ENCODE measurements at places on chromosomes 7 and 10. TPM values are rescaled to one million over a fixed set of nuclear protein-coding genes. Genes with fewer than 3 reads are reported as not detected.

DNA sequence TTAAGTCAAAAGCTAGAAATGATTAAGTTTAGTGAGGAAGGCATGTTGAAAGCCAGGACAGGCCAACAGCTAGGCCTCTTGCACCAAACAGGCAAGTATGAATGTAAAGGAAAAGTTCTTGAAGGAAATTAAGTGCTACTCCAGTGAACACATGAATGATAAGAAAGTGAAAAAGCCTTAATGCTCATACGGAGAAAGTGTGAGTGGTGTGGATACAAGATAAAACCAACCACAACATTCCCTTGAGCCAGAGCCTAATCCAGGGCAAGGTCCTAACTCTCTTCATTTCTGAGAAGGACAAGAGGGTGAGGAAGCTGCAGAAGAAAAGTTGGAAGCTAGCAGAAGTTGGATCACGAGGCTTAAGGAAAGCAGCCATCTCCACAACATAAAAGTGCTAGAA, 53.0 kb downstream of the DNAJC1 start:
- H3K36me3 ChIP-seq, result no peaks in the 10 kb centered on the region
- no peaks in the 10 kb centered on the region for H3K27me3 ChIP-seq
- H3K4me3 ChIP-seq, result no peak overlapping the region
- no peak overlapping the region for H3K27ac ChIP-seq

DNA sequence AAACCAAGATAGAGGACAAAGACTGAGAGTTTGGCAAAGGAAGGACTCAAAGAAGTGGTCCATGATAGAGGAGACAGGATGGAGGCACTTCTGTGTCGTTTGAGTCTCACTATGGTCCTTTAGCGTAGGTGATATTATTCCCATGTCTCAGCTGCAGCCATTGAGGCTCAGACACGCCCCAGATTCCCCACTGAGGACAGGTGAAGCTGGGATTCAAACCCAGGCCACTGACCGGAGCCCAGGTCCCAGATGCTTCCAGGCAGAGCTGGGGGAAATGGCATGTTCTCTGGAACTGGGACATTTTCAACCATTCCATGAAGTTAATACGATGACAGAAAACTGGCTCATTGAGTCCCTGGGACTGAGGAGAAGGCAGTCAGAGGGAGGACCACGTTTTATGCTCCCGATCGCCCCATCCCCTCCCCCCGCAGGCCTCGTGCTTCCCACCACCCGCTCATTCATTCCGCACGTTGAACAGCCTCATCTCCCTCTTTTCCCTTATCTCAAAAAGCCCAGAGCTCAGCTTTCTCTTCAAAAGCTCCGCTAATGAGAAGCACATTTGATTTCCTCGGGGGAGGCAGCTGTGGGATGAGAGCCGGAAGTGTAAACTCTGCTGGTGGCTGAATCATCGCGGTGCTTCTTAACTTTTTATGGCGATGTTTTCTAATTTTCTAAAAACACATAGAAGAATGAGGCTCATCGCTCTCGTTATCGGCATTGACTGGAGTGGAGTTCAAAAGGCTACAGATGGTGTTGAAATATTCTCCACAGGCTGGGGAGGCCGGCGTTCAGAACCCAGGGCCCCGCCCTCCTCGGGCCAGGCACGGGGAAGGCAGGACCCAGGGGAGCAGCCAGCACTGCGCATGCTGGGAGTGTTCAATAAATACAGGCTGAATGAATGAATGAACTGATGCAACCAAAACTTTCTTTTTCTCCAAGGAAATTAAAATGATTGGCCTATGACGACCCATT, 64.0 kb downstream of the OAT start:
- H3K27ac ChIP-seq, result peak overlapping the region; percentile 54
- peaks cover 7% of the 10 kb centered on the region for H3K27me3 ChIP-seq

- H3K4me1 ChIP-seq, result no peaks in the 10 kb centered on the region
- H3K4me3 ChIP-seq, result no peak overlapping the region
- no peak for DNase-seq
- no peak overlapping the region for H3K27ac ChIP-seq
Measured at GRCh38 chr7:66140924-66141323, 26.3 kb downstream of the CRCP start.

- DNase-seq, result no peak
- H3K27ac ChIP-seq, result no peak overlapping the region
- no peak overlapping the region for H3K4me3 ChIP-seq
- no peaks in the 10 kb centered on the region for H3K36me3 ChIP-seq
- peaks cover 4% of the 10 kb centered on the region for H3K27me3 ChIP-seq
Measured at GRCh38 chr7:35286986-35287385, 33.1 kb upstream of the TBX20 start.

DNA sequence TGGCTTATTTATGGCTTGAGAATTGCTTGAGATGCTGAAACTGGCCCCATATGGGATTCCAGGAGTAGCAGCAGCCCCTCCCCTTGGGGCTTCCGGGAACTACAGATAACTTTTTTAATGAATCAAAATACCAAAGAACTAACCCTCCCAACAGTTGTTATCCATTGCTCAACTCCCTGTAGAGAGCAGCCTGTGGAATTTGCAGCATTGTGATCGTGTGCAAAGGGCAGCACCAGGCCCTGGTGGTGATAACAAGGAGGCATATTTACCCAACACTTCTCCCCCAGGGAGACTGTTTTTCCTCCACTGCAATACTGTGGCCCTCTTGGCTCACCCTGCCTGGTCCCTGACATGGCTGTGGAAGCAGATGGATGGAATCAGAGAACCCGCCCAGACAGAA, 196.2 kb downstream of the PLXNA4 start:
- H3K27ac ChIP-seq, result no peak overlapping the region
- no peaks in the 10 kb centered on the region for H3K36me3 ChIP-seq
- no peak for DNase-seq
- H3K4me3 ChIP-seq, result no peak overlapping the region
- H3K4me1 ChIP-seq, result no peaks in the 10 kb centered on the region
- peaks cover 41% of the 10 kb centered on the region for H3K27me3 ChIP-seq

GRCh38 chr7:52958621-52959140, 76.8 kb upstream of the POM121L12 start:
- no peak overlapping the region for H3K27ac ChIP-seq
- H3K36me3 ChIP-seq, result no peaks in the 10 kb centered on the region
- H3K4me1 ChIP-seq, result no peaks in the 10 kb centered on the region
- H3K4me3 ChIP-seq, result no peak overlapping the region
- DNase-seq, result no peak

DNA sequence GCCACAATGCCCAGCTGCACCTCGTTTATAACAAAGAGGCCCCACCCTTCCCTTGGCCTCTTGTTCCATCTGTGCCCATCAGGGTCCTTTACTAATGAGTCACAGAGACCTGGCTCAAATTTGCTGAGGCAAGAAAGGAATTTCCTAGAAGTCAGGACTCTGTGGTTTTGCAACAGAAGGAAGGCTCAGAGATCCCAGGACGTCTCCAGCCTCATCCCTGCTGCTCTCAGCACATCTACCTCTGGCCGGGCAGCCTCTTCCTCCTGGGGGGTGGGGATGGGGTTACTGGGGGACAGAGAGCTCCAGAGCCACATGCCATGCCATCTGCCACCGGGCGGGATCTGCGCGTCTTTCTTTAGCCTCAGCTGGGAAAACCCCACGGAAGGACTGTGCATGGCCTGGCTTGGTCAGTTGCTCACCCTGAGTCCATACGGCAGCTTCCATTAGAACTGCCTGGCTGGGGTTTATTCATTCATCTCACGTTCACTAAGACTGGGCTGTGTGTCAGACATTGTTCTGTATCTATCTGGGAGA, 41.9 kb upstream of the PSMG3 start:
- no peak overlapping the region for H3K4me3 ChIP-seq
- DNase-seq, result no peak
- H3K36me3 ChIP-seq, result no peaks in the 10 kb centered on the region
- no peaks in the 10 kb centered on the region for H3K4me1 ChIP-seq

- DNase-seq, result no peak
- H3K4me3 ChIP-seq, result no peak overlapping the region
- H3K4me1 ChIP-seq, result peaks cover 4% of the 10 kb centered on the region
- peaks cover 26% of the 10 kb centered on the region for H3K27me3 ChIP-seq
Measured at GRCh38 chr10:35300063-35300699, 36.1 kb upstream of the CCNY start.

GRCh38 chr7:43071604-43072003, 40.8 kb upstream of the HECW1 start:
- H3K36me3 ChIP-seq, result no peaks in the 10 kb centered on the region
- DNase-seq, result no peak
- H3K4me3 ChIP-seq, result no peak overlapping the region
- H3K4me1 ChIP-seq, result no peaks in the 10 kb centered on the region
- H3K27ac ChIP-seq, result no peak overlapping the region
- H3K27me3 ChIP-seq, result no peaks in the 10 kb centered on the region

DNA sequence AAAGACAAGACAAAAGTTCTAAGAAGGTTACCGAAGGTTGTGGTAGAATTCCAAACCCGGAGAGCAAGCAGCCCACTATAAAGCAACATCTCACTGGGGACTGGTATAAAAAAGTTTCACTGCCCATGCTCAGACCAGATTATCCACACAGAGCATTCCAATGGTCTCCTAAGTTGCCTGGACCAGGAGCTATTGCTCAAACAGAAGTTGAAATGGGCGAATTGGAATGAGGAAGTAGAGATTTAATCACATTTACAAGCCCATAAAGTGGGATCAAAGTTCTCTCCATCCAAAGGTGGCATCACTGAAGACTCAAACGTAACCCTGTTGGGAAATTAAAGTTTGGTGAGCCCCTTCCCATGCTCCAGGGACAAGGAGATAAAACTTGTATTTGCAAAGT, 19.8 kb downstream of the OR2F1 start:
- no peak overlapping the region for H3K4me3 ChIP-seq
- no peaks in the 10 kb centered on the region for H3K4me1 ChIP-seq
- DNase-seq, result no peak
- no peak overlapping the region for H3K27ac ChIP-seq
- peaks cover 7% of the 10 kb centered on the region for H3K27me3 ChIP-seq

DNA sequence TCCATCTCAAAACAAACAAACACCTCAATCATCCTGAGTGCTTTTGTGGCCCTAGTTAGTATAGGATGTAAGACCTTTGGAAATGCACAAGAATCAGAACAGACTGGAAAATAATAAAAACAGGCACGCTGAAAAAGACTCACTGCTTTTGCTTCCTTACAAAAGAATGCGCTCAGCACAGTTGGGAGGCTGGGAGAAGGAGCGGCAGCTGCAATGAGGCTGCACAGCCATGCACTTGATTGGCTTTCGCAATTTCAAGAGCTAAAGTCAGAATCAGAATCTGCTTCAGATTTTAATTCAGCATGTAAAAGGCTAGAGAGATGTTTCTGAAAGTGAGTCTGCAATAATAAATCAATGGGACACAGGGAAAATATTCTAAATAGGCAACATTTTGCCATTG, 97.2 kb downstream of the FRMD4A start:
- DNase-seq, result no peak
- no peak overlapping the region for H3K27ac ChIP-seq
- H3K4me1 ChIP-seq, result peaks cover 19% of the 10 kb centered on the region
- H3K36me3 ChIP-seq, result peaks cover 5% of the 10 kb centered on the region

DNA sequence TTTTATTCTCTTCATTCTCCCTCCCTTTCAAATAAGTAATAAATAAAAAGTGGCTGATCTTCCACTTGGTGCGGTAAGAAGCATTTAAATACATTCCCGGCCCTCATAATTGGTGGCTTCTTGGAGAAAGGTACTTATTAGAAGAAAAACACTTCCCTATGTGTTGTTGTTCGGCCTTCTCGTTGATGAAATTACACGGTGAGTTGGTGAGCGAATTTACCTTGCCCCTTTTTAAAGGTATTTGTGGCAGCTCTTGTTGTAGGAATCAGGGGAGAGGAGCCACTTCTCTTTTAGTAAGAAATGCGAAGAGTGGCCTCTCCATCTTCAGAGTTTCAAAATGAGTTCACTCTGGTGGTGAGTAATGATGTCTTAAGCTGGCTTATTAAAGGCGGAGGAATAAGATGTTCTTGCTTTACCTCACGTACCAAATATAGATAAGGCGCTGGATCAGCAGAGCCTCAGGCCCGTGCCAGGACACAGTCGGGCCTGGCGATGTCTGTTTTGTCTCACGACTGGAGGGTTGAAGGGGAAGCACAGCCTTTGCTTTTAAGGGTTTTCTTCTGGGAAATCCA, 135.9 kb downstream of the CUX1 start:
- H3K27me3 ChIP-seq, result no peaks in the 10 kb centered on the region
- no peak overlapping the region for H3K4me3 ChIP-seq
- peaks cover 14% of the 10 kb centered on the region for H3K4me1 ChIP-seq
- no peak for DNase-seq
- H3K36me3 ChIP-seq, result no peaks in the 10 kb centered on the region
- H3K27ac ChIP-seq, result no peak overlapping the region

DNA sequence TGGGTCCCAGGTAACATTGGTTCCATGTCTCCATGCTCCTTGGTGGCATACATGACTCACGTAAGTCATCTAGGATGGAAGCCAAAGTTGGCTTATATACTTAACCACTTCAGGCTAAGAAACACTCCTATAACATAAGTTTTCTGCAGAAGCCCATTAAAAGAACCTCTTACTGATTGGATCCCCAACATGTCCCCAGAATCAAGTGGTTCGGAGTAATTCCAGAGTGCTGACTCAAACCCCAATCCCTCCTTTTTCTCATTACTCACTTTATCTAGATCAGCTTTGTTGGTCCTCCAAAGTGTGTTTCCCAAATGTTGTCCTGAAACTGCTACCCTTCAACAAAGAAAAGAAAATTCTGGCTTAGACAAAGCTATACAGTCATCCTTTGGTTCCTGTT, 10.1 kb upstream of the ATOH7 start:
- no peaks in the 10 kb centered on the region for H3K4me1 ChIP-seq
- peaks cover 2% of the 10 kb centered on the region for H3K27me3 ChIP-seq

- H3K4me1 ChIP-seq, result peaks cover 31% of the 10 kb centered on the region
- no peak overlapping the region for H3K27ac ChIP-seq
- no peak for DNase-seq
- H3K4me3 ChIP-seq, result no peak overlapping the region
Measured at GRCh38 chr10:110842326-110842904, 29.3 kb upstream of the PDCD4 start.

DNA sequence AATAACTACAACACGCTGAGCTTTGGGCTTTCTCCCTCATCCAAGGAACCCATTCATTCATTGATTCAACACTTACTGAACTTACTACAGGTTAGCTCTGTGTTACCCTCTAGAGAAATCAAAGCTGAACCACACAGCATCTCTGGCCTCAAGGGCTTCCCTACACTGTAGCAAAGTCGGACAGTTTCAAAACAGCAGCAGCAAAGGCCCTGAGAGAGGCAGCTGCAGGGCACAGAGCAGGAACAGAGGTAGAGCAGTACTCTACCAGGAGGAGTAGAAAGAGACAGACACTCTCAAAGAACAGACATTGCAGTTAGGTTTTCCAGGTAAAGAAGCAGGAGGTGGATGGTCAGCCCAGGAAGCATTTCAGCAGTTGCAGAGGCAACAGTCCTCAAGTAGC, 16.1 kb downstream of the DOCK4 start:
- no peak for DNase-seq
- no peak overlapping the region for H3K27ac ChIP-seq
- H3K27me3 ChIP-seq, result peaks cover 30% of the 10 kb centered on the region
- no peaks in the 10 kb centered on the region for H3K36me3 ChIP-seq
- H3K4me3 ChIP-seq, result no peak overlapping the region

The TNPO3 gene
- total RNA-seq, result 44.4 TPM

The MRLN gene
- total RNA-seq, result not detected

The LAMB1 gene
- not detected for total RNA-seq

The SLC18A3 gene
- total RNA-seq, result not detected

The MMD2 gene
- total RNA-seq, result not detected

The TMEM106B gene
- total RNA-seq, result 31.2 TPM

The FAM237B gene
- not detected for total RNA-seq
